Adipocyte (in vitro differentiated cells): ENCODE measurements at places on chromosomes 2 and 18.

- DNase-seq: no peak
These were observed 8.4 kb downstream of the ASB1 start for GRCh38 chr2:238434846-238435751.

DNA sequence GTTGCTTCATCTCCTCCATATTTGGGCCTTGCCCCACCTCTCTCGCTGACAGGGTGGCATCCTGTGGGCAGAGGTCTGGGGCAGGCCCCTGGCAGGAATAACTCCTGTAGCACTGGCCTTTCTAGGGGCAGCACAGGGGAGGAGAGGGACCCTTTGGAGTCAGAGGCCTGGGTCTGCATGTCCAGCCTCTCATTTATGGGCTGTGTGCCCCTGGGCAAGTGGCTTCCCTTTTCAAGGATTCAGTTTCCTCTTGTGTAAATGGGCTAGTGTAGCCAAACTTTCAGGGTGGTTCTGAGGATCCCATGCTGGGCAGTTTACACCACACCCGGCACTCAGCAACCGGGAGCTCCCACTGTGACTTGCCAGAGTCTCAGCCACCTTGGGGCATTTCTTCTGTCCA lies 23.4 kb downstream of the ADRA2B start:
- DNase-seq: no peak

- DNase-seq: no peak
These were observed 67.5 kb downstream of the GALNT13 start for GRCh38 chr2:153939124-153939796.

- peak; percentile 41 for DNase-seq
These were observed 92.7 kb downstream of the PIK3C3 start for GRCh38 chr18:42047721-42048120.

DNA sequence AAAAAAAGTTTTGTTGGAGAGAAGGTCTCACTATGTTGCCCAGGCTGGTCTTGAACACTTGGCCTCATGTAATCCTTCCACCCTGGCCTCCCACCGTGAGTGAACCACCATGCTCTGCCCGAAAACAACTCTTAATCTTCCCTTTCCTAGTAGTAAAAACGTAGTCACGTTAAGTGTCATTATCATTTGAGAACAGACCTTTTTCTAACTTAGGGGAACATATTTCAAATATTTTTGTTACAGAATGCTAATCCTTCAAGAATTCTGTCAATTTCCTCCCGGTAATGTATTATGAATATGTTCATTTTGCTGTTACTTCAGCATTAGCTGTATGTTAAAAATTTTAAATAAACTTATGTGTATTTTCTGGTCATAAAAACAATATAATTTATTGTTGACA lies 49.7 kb downstream of the MTA3 start:
- peak; percentile 39 for DNase-seq

DNA sequence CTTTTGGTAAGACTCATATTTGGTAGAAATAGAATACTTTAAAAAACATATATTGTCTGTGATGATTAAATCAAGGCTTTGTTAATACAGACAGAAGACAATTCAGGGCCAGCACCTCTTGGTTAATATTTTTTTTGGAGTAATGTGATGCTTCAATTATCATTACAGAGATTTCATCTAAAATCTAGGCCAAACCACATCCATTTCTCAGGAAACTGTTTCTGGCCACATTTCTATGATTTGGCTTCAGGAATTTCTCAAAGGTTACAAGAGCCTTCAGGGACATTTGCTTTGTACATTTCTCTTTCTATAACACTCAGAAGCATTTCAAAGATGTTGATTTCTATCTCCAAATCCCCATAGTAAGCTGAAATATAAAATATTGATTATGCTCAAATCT lies 614.9 kb downstream of the LRP1B start:
- DNase-seq: peak; percentile 51

DNA sequence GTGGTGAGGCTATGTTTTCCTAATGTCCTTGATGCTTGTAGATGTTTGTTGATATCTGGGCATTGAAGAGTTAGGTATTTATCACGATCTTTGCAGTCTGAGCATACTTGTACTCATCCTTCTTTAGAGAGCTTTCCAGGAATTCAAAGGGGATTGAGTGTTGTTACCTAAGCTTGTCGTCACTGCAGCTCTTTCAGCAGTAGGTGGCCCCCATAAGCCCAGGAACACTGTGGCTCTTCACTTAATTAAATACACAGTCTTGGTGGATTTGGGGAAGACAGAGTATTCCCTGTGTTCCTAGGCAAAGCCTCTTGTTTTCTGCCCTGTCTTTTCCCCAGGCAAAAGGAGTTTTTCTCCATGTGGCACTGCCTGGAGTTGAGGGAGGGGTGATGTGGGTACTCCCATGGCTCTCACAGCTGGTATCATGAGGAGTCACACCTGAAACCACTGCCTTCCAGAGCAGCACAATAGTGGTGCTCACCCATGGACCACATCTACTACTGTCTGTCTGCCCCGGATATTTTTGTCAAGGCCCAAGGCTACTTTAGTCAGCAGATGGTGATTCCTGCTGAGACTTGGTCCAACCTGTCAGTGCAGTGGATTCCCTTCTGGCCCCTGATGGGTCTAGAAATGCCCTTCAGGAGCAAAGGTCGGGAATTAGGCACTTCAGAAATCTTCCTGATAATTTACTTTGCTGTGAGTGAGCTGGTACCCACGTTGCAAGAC lies 95.7 kb downstream of the GALNT13 start:
- no peak for DNase-seq

DNA sequence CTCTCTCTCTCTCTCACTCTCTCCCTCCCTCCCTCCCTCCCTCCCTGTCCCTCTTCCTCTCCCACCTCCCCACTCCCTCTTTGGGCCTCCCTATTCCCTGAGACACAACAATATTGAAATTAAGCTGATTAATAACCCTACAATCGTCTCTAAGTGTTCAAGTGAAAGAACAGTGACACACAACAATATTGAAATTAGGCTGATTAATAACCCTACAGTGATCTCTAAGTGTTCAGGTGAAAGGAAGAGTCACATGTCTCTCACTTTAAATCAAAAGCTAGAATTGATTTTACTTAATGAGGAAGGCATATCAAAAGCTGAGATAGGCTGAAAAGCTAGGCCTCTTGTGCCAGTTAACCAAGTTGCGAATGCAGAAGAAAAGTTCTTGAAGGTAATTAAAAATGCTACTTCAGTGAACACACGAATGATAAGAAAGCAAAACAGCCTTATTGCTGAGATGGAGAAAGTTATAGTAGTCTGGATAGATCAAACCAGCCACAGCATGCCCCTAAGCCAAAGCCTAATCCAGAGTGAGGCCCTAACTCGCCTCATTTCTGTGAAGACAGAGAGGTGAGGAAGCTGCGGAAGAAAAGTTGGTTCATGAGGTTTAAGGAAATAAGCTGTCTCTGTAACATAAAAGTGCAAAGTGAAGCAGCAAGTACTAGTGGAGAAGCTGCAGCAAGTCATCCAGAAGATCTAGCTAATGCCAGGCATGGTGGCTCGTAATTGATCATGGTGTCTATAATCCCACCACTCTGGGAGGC lies 21.3 kb downstream of the MALT1 start:
- DNase-seq: no peak

GRCh38 chr18:27394687-27395086 lies 209.6 kb upstream of the CHST9 start:
- DNase-seq: no peak

- DNase-seq: no peak
These were observed 492.9 kb downstream of the ARHGAP15 start for GRCh38 chr2:143622106-143622505.

- DNase-seq: no peak
These were observed 22.6 kb downstream of the TCF23 start for GRCh38 chr2:27171351-27171848.

GRCh38 chr2:17614174-17614930 lies 73.9 kb downstream of the VSNL1 start:
- no peak for DNase-seq

DNA sequence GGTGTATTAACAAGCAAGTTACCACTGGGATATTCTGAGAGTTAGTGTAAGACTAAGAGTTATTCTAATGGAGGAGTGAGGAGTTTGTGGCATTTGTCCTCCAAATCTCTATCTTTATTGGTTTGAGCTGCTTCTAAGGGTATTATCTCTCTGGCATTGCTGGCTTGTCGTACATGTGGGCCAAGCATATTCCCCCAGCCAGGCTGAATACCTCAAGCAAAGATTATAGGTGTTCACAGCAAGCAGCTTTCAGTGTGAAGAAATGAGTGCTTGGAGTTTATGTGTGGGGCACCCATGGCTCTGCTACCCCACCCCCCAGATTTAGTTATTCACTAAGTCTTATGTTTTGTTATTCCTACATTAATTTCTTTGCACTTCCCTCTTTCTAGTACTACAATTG lies 193.6 kb upstream of the FANCL start:
- no peak for DNase-seq

GRCh38 chr2:10400568-10400977 lies 47.6 kb downstream of the ODC1 start:
- no peak for DNase-seq

- DNase-seq: no peak
These were observed 28.8 kb downstream of the SP140 start for GRCh38 chr2:230254152-230254881.

DNA sequence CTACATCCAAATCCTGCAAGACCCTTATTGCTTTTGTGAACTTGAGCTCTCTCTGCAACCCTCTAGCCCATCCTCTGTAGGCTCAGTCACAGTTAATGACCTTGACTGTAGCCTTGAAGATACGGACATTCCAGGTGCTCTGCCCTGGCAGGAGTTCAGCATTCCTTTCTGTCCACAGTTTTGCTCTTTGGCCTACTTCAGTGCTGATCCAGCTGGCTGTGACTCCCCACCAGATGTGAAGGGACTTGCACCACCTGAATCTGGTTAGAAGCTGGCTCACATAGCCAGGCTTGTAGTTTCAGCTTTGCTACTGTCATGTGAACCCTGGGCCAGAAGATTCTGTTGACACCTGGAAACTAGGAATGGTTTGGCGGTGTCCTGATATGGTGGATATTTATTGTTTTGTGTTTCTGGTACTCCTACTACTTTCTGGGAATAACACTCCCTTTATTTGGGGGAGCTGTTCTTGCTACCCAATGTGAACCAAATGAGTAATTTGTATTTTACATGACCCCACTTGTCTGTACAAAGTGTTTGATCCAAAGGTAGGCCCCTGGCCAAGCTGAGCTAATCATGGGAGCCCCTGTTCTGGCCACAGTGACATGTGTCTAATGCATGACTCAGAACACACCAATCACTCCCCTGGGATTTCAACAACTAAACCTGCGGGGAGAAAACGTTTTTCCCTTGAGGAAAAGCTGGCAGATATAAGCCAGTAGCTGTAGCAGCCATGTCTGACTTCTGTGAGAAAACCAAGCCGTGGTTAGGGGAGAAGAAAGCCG lies 73.4 kb downstream of the CDCA7 start:
- peak; percentile 52 for DNase-seq

DNA sequence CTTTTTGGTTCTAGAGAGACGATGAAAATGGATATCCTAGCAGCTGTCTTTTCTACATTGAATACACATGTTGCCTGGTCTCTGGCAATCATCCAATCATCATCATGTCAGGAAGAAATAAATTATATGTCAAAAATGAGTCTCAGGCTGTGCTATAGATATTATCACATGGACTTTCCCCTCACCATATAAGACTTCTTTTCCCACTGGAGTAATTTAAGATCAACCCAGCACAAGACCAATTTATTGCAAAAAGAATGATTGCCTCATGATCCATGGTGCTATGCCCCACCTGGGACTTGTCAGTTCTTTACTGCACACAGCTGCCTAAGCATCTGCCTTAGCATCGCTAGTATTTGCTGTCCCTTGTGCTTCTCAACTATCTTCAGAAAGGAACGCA lies 783.7 kb upstream of the TMEFF2 start:
- no peak for DNase-seq

- no peak for DNase-seq
These were observed 10.7 kb upstream of the SLC14A1 start for GRCh38 chr18:45713239-45713638.

DNA sequence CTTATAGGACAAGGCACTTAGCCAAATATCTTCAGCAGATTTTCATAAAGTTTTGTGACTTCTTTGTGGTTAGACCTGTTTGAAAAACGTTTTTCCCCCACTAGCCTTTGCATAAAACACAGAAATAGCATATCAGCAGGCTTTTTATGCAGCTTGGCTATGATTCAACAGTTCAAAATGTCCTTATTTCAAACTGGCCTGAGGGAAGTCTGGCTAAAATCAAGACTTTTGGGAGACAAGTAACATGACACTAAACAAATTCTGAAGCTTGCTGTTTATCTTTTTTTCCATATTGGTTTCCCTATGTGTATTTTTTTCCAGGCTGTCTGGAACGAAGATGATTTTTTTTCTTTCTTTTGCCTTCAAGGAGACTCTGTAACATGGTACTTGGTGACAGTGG lies 95.1 kb upstream of the L3MBTL4 start:
- peak; percentile 85 for DNase-seq

GRCh38 chr2:121650315-121650930 lies 1.2 kb upstream of the CLASP1 start:
- peak; percentile 51 for DNase-seq

- peak; percentile 59 for DNase-seq
These were observed 922.0 kb upstream of the NRXN1 start for GRCh38 chr2:51953931-51954330.

GRCh38 chr2:217469203-217469810 lies 533.5 kb downstream of the TNS1 start:
- DNase-seq: no peak

DNA sequence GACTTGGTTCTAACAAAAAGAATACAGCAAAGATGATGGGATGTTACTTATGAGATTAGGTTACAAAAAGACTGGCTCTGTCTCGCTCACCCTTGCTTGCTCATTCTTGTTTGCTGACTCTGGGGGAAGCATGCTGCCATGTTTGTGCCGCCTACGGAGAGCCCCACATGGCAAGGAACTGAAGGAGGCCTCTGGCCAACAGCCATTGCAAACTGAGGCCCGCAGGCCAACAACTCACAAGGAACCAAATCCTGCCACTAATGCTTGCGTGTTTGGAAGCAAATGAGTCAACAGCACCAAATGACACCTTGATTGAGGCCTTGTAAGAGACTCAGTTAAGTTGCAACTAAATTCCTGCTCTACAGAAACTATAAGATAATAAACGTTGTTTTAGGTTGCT lies 297.6 kb upstream of the STON1 start:
- no peak for DNase-seq

- DNase-seq: no peak
These were observed 58.3 kb downstream of the NFATC1 start for GRCh38 chr18:79453816-79454735.

GRCh38 chr18:79554945-79555645 lies 124.5 kb upstream of the CTDP1 start:
- no peak for DNase-seq

GRCh38 chr2:11624893-11625292 lies 45.1 kb downstream of the NTSR2 start:
- no peak for DNase-seq

DNA sequence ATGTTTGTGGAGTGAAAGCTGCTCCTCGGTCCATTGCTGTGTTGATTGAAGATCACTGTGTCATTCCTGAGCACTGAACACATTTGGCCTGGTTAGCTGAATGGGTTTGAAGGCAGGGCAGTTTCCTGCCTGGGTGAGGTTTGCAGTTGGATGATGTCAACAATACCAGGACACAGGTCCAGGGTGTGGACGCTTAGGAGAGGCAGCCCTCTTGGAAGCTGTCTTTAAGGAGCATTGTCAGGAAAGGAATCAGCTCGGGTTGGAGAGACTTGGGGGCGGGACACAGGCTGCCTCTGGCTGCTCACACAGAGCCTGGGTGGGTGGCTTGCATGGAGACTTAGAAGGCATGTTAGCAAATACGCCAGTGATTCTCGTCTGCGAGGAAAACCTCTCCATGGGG lies 237.7 kb downstream of the SEPTIN10 start:
- DNase-seq: peak; percentile 3
